ENCODE measurements at places on chromosomes 7 and 10.

DNA sequence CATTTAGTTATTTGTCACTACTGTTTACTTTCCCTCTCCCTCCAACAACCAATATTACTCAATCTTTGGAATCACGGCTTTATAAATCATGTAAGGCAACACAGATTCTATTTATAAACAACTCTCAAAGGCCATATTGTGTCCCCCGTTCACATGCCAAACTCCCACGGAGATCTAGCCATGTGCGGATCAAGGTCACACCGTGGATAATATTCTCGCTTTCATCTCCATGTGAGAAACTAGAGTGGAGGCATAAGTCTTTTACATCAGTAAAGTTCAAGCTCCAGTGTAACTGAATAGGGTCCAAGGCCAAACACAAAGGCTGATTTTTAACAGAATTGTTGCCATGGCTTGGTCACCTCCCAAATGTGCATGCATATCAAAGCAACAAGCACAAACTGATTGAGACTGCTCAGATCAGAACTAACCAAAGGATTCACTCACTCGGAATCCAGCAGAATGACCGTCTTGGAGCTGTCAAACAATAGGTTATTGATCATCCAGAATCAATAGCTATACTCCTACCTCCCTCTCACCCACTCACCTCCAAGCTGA is 569.5 kb upstream of the LRRN3 start:
- no peak for DNase-seq

DNA sequence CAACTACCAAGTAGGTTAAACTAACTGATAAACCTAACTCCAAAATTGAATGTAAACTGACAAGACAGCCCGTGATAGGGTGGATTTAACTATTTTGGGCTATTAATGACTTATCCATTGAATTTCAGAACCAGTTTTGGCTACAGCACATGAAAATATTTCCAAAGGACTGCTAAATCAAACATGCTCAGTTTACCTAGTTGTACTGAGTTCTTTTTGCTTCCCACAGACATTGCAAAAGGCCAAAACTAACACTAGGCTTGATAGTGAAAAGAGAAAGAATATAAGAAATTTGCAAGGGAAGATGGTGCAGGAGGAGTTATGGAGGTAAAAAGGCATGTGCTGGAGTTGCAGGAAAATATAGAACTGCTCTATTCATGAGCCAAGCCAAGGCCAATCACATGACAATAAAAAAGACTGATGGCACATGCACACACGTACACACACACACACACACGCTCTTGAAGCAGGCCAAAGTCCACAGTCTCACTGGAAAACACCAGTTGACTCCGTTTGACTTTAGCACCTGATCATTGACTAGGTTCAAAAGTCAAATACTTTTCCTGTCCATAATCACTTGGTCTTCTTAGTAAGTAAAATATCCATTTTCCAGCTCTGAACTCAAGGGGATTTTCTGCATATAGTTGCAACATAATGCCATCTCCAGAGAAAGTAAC is 76.0 kb upstream of the AGBL3 start:
- no peak for DNase-seq

GRCh38 chr7:103799298-103799697 is 190.2 kb downstream of the RELN start:
- DNase-seq, result no peak

DNA sequence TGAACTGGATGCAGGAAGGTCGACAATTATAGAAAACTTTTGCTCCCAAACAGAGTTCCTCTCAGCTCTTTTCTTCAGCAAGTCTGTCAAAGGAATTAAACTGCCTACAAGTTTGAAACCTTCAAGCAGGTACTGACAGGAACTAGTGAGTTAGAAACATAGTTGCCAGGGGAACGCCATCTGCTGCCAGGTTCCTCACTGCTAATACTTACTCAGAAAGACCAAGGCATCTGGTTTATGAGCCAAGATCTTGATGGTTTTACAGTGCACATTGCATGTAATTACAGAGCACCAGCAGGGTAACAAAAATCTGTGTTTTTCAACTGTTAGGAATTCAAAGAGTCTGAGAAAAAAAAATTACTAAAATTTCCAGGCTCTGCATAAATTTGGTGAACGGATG is 300.0 kb upstream of the NRG3 start:
- no peak for DNase-seq

Data from skeletal muscle cell (primary cell).